Omental fat pad (tissue), 4 donors: ENCODE measurements at places on chromosomes 3 and 15.
A peak's percentile ranks its signal among the peaks of the same experiment; 100 is the strongest.

DNA sequence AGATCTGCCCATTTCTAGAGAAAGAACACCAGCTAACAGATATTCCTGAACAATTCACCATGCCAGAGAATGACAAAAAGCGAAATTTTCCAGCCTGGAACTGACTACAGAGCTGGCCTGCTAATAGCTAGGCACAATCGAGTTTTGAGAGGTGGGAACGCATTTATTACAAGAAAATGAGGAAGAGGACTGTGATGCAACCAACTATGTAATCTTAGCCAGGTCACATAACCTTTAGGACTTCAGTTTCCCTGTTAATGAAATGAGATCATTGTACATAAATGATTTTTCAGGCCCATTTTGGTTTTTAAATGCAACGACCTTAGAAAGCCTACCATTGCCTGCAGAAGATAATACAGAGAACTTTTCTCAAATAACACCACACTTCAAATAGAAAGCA is 72.1 kb upstream of the SETMAR start:
- DNase-seq = no peak

DNA sequence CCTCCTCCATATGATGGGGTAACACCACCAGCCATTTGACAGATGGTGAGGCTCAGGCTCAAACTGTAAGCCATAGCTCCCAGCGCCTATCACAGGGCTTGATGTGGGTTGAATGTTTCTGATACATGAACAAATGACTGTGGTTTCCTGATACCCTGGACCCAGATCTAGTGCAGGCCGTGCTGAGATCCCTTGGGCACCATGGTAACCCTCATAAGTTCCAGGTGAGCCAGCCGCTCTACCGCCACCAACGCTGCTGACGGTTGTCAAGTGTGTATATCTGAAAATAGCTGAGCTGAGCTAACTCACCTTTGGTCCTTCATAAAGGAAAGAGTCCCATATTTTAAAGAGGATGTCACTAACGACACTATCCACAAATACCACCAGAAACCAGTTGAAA is 74.5 kb downstream of the TBC1D2B start:
- DNase-seq = no peak

- no peak for DNase-seq
Measured at GRCh38 chr3:129829640-129830039, 63.9 kb downstream of the TMCC1 start.

GRCh38 chr3:83140983-83141382 is 1379.5 kb upstream of the GBE1 start:
- no peak for DNase-seq

DNA sequence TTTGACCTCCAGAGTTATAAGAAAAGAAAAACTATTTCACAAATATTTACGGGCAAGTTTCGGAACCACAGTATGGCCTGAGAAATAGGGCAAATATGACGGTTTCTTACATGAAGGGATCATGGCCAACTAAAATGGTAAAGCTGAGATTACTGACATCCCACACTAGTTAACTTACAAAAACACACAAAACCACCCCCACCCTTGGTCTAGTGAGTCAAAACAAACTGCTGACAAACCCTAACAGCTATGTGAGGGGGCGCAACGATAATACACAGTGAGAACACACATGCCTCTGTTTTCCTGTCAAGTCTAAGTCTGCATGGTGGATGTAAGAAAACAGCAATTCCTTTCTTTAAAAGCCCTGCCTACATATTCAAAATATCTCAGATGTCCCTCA is 32.3 kb downstream of the CBLB start:
- DNase-seq = no peak

DNA sequence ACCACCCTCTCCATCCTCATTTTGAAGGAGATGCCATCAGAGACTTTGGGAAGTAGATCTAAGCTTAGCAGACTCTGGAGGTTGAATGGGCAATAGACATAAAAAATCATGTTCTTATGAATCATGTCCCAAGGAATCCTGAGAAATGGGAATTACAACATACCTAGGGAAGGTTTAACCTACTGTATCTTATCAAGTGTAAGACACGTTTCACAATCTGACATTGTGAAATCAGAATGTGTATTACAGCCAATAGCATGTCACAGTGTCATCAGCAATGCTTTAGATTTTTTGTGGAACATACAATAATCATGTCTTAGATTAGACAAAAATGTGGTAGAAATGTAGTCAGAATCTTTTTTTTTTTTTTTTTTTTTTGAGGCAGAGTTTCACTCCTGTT is 332.4 kb upstream of the TLE3 start:
- DNase-seq = no peak

DNA sequence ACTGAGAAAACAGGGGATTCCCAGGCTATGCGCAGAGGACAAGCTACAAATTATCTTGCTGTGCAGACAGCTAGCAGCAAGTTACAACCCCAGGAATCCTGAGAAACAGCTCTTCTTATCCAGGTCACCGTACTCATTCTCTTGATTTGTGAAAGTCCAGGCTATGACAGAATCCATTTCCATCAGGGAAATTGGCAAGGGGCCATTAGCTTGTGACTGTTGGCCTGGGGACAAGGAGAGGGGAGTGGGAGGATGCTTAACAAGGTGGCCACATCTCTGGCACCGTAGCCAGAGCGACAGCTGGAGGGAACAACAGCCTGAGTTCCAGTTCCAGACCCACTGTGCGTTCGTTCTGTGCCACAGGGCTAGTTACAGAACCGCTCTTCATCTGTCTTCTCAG is 44.9 kb upstream of the PLXNA1 start:
- no peak for DNase-seq

DNA sequence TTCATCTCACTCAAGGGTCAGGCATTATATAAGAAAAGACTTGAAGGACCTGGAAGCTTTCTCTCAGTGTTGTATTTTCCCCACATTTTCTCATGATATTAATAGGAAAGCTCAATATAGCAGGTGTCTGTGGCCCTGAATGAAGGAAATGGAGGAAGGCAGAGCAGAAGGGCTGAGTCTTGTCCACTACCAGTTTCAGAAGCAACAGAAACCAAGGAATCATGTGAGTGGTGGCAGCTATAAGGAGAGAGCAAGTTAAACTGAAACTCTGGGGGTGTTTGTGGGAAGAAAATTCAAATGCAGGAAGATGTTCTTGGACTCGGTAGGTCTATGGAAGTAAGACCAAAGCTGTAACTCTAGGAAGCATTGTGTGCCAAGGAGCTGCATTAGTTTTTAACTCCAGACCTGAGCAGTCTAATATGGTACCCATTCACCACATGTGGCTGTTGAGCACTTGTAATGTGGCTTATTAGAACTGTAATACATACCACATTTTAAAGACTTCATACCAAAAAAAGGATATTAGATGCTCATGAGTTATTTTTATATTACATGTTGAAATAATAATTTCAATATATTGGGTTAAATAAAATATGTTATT is 278.8 kb upstream of the GADL1 start:
- DNase-seq = no peak

- no peak for DNase-seq
Measured at GRCh38 chr3:168262887-168263286, 167.2 kb upstream of the GOLIM4 start.

GRCh38 chr3:66145408-66145733 is 75.4 kb upstream of the SLC25A26 start:
- no peak for DNase-seq

GRCh38 chr3:4730719-4731118 is 237.6 kb downstream of the ITPR1 start:
- no peak for DNase-seq

DNA sequence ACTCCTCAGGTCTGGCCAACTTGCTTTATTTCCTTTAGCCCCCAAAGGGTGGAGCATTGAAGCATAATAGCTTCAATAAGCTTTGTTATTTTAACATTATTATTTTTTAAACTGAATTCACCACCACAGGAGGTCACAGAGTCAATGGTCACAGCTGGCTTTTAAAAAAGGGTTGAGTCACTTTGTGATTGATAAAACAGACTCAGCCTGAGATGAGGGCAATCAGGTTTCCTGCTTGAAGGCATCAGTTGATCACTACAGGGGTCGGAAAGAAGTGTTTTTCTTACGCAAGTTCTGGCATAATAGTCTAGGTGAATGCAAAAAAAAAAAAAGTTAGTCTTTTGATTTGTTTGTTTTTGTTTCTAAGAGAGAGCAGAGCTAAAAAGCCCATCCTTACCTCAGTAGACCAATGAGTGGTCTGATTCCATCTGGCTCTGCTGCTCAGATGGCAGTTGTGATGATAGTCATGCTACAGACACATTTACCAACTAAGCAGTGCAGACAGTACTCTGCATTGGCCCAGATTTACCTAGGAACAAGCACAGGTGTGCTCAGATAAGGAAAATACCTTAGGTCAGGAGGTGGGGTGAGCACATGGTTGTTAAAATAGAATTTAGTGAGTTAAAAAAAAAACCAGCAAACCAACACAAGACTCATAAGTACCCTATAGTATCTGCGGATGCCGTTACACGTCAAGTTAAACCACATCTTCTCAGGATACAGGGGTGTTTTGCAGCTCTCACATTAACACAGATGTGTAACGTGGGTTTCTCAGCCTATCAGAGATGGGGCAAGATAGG is 22.6 kb downstream of the ZNF80 start:
- DNase-seq = no peak

- DNase-seq = peak; percentile 60
Measured at GRCh38 chr3:126752303-126753190, 48.5 kb downstream of the CHCHD6 start.

- no peak for DNase-seq
Measured at GRCh38 chr15:25860885-25861866, 2.0 kb downstream of the ATP10A start.

DNA sequence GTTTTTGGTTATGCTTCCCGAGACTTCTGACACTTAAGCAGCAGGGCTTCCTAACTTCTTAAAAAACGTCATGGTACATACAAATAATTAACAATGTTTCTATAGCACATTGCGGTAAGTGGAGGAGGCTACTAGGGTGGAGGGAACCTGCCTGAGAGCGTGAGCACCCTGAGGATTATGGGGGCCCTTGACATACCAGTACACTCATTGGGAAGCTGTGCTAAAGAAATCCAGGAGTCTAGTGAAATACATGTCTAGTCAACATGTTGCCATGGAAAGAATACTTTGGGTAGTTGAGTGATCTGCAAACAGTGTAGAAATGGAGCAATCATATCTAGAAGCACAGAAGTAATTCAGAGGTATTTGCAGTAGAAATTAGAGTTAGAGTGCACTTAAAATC is 39.2 kb upstream of the MAPKBP1 start:
- DNase-seq = no peak

GRCh38 chr3:124804875-124805274 is 74.6 kb downstream of the UMPS start:
- DNase-seq = no peak

- DNase-seq = peak; percentile 43
Measured at GRCh38 chr3:9866639-9867038, 13.4 kb downstream of the CIDEC start.

DNA sequence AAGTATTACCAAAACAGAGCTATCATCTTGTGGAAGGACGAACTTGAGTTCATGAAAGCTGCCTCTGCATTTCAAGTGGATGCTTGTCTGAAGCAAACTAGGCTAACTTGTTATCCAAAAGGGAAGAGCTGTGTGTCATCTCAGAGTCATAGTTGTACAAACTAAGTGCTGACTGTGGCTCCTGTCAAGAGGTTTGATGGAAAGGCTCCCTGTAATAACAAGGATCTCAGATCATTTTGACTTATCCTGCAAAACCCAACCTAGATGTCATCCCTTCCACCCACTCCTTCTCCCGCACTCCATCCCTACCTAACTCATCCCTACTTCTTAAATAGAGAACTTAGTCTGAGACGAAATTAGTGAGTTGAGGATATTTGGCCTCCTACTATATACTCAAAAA is 110.8 kb downstream of the NR2E3 start:
- DNase-seq = no peak

DNA sequence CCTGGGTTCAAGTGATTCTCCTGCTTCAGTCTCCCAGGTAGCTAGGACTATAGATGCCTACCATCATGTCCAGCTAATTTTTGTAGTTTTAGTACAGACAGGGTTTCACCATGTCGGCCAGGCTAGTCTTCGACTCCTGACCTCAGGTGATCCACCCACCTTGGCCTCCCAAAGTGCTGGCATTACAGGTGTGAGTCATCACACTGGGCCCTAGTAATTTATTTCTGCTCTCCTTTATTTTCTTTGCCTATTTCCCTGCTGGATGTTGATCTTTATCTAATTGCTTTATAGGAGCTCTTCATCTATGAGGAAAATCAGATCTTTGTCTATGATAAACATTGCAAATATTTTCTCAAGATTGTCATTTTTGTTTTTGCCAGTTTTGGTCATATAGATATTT is 31.7 kb downstream of the UQCC5 start:
- no peak for DNase-seq

- no peak for DNase-seq
Measured at GRCh38 chr15:88635318-88635717, 3.5 kb upstream of the ISG20 start.

DNA sequence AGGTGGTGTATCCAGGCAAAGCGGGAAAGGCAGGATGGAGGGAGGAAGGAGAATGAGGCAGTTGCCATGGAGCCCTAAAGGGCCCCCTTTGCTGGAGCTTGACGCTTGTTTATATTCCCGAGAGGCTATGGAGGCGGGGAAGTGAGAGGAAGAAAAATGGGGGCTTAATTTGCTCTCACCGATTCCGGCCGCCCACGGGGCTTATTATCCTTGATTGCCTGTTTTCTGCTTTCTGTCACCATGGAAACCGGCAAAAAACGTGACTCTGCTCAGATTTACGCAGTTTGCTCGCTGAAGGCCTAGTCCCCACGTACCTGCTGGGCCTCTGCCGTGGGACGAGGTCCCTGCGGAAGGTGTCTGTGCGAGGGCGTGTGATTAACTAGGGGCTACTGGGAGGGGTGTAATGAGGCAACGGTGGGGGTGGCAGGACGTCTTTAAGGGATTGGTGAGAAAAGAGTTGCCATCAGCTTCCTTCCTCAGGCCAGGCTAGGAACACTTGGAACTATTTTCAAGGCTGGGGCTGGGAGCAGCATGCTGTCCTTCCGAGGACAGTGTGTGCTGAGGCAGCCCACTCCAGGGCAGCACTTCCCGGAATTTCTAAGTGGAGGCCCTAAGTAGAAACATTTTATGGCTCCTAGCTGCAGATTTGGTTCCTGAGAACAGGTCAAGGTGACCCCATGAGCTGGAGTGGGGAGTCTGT is 110.8 kb upstream of the NDN start:
- no peak for DNase-seq

GRCh38 chr15:70198441-70199123 is 100.9 kb upstream of the TLE3 start:
- DNase-seq = no peak

DNA sequence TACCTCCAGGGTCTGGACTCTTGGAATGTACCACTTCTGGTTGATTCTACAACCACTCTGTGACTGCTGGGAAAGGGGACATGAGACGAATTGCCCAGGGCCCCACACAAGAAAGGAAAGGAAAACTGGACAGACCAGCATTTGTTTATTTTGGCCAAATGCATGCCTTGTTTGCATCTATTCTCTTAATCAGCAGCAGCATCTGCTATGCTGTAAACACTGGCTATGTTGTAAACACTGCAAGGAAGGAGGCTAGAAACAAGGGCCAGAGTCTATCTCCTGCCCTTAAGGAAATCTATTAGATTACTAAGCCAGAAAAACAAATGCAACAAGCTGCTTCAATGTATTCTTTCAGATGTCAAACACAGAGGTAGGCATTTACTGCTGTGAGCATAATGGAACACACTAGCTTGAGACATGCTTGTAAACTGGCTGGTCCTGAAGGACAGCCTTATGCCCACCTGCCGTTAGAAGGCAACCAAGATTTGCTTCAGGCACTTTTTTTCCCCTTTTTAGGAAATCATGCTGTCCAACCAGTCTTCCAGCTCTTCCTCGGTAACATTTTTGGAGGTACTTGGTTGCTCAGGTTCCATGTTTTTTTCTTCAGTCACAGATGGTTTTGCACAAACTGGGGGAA is 102.1 kb upstream of the CHRM5 start:
- no peak for DNase-seq

- DNase-seq = no peak
Measured at GRCh38 chr3:84959470-84960271, 882 bp downstream of the CADM2 start.
